Left cardiac atrium (tissue), 4 donors: ENCODE measurements at places on chromosomes 5 and 9.

DNA sequence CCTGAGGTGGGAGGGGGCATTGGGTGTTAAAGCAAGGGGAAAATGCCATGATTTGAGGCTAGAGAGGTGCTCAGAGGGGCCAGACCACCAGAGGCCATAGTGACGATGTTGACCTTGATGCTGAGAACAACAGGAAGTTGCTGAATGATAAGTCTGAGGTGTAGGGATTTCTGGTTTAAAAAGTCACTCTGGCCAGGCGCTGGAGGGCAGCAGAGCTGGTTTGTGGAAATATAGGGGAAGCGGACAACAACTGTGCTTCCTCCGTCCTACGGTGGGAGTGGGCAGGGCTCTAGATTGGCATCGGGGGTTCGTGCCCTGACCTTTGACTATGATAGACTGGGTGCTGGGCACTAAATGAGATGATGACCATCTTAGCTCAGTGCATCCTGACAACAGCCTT lies 44.7 kb downstream of the STOM start:
- DNase-seq, result no peak

- DNase-seq, result no peak
Observed at GRCh38 chr9:116806075-116806474, 119.0 kb downstream of the TRIM32 start.

DNA sequence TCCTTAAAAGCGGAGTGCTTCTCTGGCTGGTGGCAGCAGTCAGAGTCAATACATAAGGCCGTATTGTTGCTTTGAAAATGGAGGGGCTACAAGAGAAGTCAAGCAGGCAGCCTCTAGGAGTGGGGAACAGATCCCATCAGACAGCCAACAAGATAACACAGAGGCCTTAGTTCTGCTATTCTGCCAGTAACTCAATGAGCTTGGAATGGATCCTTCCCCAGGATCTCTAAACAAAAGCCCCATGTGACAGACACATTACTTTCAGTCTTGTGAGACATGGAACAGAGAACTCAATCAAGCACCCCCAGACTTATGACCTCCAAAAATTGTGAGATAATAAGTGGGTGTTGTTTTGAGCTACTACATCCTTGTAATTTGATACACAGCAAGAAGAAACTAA lies 158.6 kb downstream of the RFX3 start:
- DNase-seq, result no peak

DNA sequence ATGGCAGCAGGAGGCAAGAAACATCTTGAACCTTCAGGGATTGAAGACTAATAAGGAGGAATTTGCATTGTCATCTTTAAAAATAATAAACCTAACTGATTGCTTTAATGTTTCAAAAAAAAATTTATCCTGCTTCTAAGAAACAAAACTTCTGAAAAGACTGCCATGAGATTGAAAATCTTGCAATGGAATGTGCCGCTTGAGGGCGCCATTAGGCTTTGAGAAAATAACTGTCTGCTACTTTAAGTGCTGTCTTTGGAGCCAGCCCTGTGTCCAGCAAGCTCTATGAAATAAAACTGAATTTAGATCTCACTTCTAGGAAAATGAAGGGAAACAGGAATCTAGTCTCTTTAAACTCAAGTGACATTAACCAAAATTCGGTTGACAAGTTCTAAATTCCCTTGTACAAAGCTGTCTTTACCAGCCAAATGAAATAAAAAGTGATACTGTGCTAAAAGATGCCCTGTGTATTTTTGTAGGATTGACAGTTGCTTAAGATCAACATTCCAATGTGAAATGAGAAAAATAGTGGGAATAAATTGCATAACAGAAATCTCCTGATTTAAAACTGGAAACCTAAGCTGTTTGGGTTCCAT lies 79.4 kb downstream of the ESM1 start:
- peak; percentile 68 for DNase-seq

GRCh38 chr5:108634010-108634616 lies 113.6 kb upstream of the FER start:
- DNase-seq, result no peak

- no peak for DNase-seq
Observed at GRCh38 chr5:148384380-148384737, 601 bp downstream of the FBXO38 start.

- peak; percentile 74 for DNase-seq
Observed at GRCh38 chr5:95823738-95824609, 1.4 kb upstream of the GLRX start.

- no peak for DNase-seq
Observed at GRCh38 chr5:90640484-90641059, 82.0 kb downstream of the ADGRV1 start.

DNA sequence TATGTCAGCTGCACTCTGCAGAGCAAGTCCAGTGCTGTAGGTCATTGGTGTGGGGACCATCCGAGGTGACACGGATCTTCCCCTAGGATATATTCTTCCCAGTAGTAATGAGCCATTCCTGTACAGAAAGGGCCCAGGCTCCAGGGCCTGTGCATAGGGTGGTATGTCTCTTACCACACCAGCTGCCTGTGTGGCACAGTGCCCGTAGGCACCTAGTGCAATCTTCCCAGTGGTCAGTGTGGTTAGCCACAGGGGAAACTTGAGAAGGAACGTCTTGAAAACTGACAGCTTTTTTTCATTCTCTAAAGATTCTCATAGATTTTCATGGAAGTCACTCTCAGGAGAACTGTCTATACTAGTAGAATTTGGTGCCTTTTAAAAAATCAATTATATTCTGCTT lies 39.8 kb downstream of the CYSTM1 start:
- no peak for DNase-seq

GRCh38 chr5:33829430-33829829 lies 62.4 kb downstream of the ADAMTS12 start:
- DNase-seq, result no peak

DNA sequence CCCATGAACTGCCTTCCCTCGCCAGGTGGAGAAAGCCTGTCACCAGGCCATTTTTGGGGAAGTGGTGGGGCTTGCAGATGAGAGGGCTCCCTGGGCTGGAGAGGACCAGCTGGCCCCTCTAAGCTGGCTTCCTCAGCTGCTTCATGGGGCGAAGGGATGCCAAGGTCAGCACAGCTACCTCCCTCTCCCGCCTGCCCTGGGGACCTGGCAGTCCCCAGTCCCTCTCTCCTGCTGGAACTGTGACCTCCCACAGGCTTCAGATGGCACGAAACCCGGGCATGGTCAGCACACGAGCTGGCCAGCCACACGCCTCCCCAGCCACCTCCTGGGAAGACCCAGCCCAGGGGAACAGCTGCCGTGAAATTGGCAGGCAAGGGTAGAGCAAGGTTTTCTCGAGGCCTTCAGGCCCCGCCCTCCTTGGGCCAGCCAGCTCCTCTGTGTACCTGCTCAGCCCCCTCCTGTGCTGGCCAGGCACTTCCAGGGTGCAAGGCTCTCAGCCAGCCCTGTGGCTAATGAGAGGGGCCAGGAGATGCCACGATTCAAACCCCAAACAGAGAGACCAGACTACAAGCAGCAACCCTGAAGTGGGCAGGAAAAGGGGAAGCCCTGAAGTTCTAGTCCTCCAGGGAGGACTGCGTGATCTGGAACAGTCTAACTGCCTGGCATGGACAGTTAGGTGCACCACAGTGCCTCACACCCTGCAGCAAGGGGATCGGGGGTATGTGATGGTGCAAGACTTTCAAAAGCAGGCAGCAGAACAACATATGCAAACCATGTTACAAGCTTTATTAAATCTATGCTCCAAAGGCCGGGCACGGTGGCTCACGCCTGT lies 12.9 kb downstream of the PLPP7 start:
- DNase-seq, result no peak

- peak; percentile 85 for DNase-seq
Observed at GRCh38 chr9:134475011-134475790, 148.9 kb downstream of the RXRA start.

- DNase-seq, result no peak
Observed at GRCh38 chr5:72191404-72191803, 84.1 kb downstream of the MAP1B start.

DNA sequence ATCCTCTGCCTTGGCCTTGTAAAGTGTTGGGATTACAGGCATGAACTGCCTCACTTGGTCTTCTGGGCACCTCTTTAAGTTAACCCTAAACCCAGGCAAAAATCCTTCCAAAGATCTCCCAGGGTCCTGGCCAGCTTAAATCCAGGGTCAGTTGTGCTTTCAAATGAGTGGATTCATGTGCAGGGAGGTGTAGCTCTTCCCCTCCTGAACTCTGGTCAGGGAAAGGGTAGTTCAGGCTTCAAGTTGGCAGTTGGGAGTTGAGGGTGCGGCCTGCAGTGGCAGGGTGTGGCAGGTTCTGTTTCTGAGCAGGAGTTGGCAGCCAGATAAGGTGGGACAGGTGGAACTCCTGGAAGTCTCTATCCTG lies 3.6 kb downstream of the HNRNPAB start:
- DNase-seq, result no peak

DNA sequence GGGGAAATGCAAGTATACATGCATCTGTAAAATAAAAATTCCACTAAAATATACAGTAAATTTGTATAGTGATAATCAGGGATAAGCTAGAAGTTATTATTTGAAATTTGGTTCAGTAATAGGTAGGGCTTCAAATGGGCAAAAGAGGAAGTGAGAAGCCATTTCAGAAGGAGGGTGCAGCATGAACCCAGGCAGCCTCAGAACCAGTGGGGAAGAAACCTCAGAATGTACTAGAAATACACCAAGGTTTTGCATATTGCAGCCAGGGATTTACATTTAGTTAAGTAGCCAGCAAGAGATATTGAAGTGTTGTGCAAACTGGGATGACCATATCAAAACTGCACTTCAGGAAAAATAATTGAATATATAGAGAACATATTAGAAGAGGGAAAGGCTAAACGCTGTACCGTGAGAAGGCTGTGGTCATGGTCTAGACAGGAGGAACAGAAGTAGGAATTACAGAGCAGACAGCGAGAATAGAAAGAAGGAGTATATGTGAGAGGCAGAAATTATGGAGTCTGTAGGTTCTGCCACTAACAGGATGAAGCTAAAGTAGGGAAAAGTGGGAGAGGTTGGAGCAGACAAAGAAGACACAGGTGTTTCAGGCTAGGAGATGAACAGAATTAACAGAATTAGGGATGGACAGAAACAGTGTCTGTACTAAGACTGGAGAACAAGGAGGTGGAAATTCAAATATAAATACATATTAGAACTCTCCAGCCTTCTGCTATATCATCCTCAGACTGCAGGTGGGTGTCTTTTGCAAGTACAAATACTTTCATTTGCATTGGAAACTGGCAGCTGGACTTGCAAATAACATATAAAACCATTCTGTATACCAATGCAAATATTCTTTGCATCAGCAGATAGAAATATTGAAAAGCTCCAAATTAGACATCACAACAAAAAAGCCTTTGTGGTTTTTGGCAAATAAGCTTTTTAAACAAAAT lies 335.6 kb downstream of the ZNF608 start:
- no peak for DNase-seq
